Stimulated activated CD4-positive, alpha-beta T cell treated with anti-CD3 and anti-CD28 coated beads, TNF-alpha, amount 100 ng/mL, for 4 hours (primary cell): ENCODE measurements at places on chromosomes 7 and 10.

DNA sequence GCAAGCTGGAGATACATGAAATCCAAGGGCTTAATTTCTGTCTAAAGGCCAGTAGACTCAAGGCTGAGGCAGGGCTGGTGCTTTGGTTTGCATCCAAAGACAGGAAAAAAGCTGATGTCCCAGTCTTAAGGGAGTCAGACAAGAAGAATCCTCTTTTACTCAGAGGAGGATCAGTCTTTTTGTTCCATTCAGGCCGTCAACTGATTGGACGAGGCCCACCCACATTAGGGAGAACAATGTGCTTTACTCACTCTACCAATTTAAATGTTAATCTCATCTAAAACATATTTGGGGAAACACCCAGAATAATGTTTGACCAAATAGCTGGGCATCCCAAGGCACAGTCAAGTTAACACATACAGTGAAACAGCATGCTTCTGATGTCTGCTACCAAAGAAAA, 388.5 kb upstream of the CHRM2 start:
- no peak for DNase-seq

DNA sequence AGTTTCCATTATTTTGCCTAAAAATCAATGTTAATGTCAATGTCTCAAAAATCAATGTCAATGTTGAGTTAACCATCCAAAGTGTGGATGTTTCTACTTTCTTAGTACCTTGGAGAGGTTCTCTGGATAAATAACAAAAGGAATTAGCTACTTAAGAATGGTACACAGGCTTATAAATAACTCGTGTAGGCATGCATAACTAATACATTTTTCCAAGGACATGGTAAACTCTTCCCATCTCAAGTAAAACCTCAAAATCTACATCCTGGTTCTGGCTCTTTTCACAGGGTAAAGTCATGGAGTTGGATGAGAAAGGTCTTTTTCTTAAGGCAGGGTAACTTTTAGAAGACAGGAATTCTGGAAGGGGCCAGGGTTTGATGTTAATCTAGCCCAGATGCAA, 59.9 kb downstream of the CAV1 start:
- DNase-seq, result no peak

- DNase-seq, result no peak
These were observed 5.1 kb downstream of the ITPRIP start for GRCh38 chr10:104333032-104333727.

GRCh38 chr7:135970682-135971365, 6.3 kb downstream of the MTPN start:
- no peak for DNase-seq

GRCh38 chr7:140593672-140593982, 47.0 kb downstream of the DENND2A start:
- no peak for DNase-seq

- DNase-seq, result no peak
These were observed 68.7 kb downstream of the ST7 start for GRCh38 chr7:117021986-117022385.

- no peak for DNase-seq
These were observed 7.6 kb downstream of the NFKB2 start for GRCh38 chr10:102403115-102403514.

DNA sequence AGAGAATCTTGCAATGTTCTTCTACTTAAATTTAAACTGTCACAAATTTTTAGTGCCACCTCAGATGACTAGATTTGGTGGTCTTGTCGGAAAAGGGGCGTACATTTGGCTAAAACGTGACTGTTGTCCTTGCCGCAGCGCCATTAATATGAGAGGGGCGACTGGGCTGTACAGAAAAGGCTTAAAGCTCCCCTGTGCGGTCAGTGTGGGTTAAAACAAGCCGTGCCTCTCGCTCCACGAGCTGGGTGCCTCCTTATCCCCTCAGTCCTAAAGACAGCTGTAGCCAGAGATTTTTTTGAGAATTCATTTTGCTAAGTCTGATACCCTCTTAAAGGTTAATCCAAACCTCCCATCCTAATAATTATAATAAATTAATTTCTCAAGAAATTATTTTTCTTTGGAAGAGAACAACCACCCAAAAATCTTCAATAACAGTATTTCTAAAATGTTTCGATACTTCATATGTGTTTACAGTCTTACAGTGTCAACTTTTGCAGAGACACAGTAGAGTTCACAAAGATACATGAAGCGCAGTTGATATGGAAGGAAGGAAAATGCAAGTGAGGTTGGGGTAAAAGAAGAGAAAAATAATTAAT, 68.6 kb downstream of the C7orf25 start:
- no peak for DNase-seq
